ENCODE measurements at places on chromosomes 16 and 17.

- no peak for DNase-seq
Measured at GRCh38 chr17:60745544-60745943, 67.9 kb downstream of the BCAS3 start.

GRCh38 chr16:89563639-89564392, 3.3 kb downstream of the RPL13 start:
- DNase-seq, result no peak

DNA sequence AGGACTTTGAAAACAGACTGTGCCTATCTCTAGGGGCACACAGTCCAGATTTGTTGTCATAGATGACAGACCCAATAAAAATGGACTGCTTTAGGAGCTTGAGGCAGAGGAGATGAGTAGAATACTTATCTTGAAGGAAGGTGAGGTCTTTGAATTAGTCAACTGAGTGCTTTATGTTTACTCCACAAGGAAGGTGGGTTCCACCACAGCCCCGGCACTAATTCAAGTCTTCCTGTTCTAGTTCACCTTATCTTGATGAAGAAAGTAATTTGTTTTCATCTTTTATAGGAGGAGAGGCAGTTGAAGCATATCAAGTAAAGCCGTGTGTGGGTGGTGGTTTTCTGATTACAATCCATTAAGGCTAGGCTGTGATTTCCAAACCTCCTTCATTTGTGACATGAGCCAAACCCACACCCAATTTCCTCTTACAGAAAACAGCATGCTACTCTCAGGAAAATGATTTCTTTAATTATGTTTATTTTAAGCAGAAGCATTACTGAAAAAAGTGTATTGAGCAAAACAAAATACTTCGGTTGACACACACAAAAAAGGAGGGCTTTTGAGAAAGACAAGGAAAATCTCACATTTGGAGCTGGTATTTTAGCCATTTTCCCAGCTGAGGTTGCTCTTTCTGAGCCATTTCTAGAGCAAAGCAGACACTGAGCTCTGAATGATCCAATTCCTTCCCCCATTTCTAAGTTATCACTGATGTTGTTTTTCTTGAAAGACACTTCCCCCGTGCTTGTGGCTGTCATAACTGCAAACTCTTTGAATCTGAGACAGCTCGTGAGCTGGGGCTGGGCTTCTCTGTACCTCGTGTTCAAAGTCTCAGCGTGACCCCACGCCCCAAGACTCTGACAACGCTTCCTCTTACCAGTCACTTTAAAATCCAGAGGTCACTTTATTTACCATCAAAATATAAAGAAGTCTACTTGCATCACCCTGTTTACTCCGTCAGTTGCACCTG, 35.4 kb downstream of the CDRT15 start:
- peak; percentile 26 for DNase-seq

DNA sequence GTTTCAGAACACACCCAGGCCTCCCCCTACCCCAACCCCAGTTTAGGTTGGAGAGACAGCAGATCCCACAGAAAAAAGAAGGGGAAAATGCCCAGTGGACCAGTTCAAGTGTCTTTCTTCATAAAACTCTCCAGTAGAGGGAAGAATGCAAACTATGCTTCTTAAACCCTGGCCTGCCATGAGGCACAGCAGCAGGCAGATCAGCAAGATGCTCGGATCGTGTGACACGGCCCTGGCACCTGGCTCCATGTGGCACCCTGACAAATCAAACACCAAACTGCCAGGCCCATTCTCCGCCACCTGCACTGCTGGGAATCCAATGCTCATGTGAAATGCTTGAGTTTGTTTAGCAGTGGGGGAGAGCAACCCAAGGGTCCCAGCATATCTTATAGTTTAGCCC, 166.8 kb downstream of the SOX9 start:
- no peak for DNase-seq

DNA sequence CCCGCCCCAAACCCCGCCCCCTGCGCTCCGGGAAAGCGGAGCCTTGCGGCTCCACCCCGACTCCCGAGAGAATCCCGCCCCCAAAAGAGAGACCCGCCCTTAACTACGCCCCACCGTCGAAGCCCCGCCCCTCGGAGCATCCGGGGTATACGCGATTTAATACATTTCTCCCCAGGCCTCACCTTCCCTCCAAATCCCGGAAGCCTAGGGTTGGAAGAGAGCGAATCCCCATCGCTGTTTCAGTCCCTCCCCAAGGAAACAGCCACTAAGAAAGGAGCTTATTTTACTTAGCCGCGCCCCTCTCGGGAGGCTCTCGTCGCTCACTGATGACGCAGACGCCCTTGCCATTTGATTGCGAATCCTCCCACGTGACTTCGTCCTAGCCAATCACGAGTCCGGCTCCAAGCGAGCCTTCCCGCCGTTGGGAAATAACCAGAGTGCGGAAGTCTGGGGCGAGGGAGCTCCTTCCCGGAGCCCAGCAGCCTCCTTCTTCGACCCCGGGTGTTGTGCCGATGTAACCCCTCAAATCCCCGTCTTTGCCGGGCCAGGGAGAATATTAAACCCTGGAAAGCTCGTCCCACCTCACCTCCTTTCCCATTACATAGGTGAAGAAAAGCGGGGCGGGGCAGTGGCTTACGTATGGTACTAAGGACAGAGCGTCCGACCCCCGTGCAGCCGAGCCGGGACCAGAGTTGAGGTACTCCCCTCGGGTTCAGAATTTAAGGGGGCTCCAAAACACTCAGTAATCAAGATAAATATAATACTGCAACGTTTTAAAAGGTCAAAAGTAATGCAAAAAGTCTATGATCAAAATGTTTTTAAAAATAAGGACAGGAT, 461 bp upstream of the FDXR start:
- DNase-seq, result peak; percentile 99

DNA sequence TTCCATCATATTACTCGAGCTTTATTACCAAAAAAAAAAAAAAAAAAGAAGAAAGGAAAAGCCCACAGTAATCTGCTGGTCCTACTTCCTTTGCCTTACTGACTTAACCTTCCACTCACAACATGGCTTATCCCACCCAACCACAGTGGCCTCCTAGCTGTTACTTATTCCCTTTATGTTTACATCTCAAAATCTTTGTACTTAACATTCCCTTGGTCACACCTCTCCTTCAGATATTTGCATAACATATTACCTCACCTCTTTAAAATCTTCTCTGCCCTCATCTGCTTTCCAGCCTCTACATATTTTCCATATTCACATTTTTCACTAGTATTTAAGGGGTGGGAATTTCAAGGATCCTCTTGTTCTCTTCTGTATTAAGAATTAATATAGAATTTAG, 327.0 kb upstream of the TBX2 start:
- no peak for DNase-seq

DNA sequence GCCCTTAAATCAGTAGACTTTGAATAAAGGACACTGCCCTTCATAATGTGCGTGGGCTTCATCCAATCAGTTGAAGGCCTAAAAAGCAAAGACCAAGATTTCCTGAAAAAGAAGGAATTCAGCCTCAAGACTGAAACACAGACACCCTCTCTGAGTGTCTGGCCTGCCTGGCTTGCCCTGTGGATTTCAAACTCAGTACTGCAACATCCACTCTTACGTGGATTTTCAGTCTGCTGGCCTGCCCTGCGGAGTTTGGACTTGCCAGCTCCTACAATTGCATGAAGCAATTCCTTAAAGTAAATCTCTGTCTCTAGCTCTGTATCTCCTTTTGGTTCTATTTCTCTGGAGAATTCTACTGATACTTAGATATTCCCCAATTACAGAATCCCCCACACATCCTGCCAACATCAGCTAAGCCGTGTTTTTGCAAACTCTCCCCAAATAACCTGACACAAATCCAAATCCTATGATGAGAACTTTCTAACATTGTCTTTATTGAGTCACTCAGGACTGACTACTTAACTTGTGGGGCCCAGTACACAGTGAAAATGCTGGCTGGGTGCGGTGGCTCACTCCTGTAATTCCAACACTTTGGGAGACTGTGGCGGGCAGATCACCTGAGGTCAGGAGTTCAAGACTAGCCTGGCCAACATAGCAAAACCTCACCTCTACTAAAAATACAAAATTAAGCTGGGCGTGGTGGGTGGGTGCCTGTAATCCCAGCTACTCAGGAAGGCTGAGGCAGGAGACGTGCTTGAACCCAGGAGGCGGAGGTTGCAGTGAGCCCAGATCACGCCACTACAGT, 7.2 kb upstream of the TNFRSF17 start:
- DNase-seq, result no peak

DNA sequence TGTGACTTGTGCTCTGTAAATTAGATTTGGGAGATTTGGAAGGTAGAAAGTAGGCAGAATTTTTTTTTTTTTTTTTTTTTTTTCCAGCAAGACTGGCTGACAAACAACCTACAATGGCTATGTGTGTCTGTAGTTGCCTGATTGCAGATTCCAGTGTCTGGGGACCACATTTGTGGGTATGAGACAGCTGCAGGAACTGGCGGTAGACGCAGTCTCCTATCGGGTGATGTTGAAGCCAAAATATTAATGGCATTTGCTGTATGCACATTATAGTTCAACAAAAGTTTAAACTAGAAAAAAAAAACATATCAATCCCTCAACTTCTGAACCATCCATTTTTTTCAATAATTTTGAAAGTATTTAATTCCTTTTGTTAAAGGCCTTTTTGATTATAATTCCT, 665.2 kb downstream of the TOX3 start:
- no peak for DNase-seq

DNA sequence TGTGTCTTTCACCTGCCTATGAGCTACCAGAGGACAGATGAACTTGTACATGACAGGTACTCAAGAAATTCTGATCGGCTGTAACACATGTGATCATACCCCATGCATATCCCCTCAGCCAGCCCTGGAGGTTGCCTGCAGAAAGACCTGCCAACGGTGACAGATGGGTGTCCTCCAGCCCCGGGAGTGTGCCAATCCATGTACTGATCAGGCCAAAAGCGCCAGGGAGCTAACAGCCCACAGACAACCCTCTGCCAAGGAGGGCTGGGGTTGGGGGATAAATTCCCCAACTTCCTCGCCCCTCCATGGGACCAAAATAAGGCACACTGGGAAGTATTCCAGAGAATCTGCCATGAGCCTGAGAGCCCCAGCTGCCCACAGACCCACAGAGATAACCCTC, 189.4 kb downstream of the CCT6B start:
- DNase-seq, result no peak

DNA sequence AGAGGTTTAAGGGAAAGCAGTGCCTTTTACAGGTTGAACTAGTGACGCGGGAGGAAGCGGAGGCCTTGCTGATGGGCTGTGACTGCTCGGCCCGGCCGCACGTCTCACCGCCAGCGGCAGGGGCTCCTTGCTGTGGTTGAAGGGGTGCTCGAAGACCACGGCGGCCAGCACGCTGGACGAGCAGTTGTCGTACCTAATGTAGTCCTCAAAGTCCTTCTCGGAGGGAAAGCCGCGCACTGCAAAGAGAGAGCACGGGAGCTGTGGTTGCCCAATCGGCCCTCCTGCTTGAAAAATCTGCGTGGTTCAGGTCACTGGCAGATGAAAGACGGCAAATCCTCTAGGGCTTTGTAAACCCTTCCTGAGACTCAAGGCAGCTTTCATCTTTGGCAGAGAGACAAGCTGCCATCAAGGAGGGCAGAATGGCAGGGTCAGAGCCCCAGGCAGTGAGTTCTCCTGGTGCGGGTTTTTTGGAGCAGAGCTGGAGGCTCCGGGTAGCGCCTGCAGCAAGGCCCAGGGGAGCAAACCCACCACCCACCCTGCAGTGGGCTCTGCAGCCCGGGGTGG, 16.1 kb downstream of the ABCA3 start:
- DNase-seq, result no peak

DNA sequence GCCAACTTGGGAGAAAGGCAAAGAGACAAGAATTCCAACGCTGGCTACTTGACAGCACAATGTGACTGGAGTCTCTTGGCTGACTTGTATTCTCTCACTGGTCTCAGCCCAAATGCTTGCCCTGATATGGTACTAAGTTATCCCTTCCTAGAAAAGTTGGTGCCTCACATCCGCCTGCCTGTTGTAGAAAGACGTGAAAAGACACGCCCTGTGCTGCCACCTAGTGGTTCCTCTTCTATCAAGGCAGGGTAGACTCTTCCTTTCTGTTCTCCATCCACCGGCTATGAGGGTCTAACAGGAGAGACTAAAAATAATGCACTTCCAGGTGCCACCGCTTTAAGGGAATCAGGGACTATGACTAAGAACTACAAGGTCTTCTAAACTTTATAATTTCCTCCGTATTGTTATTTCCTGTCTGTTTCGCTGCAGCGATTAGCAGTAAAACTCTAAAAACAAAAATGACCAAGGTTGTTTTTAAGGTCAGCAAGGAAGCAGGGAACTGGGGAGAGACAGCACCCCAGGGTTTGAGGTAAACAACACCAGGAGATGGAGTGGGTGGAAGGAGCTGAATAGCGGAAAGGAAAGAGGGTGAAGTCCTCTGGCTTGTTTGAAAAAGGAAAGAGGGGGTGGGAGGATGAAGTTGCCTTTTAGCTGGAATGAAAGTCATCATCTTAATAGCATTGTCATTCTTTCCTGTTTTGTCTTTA, 109.5 kb downstream of the YPEL2 start:
- peak; percentile 78 for DNase-seq

DNA sequence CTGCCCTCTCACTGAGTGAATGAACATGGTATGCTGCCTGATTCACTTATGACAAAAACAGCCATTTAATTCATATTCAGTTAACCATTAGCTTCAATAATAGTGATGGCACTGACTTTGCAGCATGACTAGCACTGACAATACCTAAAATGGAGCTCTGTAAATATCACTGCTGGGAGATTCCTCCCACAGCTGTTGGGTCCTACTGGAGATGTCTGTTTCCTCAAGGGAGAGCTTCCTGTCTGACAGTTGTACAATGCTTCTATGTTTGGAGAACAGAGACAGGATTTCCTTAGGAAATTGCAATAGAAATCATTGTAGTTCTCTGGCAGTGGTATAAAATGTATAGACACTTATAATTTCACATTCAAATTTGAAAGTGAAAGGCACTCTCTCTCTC, 695.9 kb upstream of the CDH8 start:
- no peak for DNase-seq

DNA sequence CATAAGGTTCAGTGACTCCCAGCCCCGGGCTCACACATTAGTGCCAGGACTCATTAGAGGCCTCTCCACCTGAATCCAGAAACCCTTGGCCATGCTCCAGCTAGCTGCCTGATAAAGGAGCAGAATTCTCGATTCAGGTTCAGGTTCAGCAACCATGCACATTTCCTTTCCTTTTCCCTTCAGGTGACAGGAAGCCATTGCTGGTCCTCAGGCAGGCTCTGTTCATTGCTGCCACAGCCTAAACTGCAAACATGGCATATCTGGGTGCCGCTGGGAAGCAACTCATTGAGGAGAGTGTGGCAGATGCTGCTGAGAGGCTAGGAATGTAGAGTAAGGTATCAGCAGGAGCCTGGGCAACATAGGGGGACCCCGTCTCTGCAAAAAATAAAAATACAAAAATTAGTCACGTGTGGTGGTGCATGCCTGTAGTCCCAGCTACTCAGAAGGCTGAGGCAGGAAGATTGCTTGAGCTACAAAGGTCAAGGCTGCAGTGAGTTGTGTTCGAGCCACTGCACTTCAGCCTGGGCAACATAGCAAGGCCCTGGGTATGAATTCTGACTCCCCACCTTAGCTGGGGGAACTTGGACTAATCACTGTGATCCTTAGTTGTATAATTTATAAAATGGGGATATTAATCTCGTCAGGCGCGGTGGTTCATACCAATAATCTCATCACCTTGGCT, 28.7 kb downstream of the ARL4D start:
- no peak for DNase-seq

Measured in Daoy (cell line).